Type B pancreatic cell (in vitro differentiated cells): ENCODE measurements at places on chromosomes 12 and 14. TPM values are rescaled to one million over a fixed set of nuclear protein-coding genes. Genes with fewer than 3 reads are reported as not detected.

DNA sequence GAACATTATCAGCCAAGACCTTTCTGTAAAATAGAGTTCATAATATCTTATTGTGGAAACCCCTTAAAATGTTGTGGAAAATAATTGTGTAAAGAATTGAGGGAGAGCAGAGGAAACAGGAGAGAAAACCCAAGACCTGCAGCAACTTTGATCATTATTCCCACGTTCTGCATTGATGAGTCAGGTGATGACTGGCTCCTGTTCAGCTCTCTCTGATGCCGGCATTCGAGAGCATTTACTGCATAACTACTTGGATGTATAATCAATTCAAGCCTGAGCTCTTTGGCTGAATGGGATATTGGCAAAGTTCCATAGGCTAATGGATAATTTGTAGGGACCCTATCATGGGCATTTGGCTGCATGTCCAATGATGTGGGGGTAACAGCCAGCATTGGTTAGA is 176.3 kb upstream of the ARID2 start:
- no peak for DNase-seq

- no peak for DNase-seq
Observed at GRCh38 chr14:105527381-105527825, 1.0 kb downstream of the TMEM121 start.

GRCh38 chr12:56151672-56152131 is 685 bp upstream of the MYL6B start:
- no peak for DNase-seq

The CPNE6 gene
- total RNA-seq: not detected in 2 replicates
